ENCODE measurements at places on chromosomes 11 and 22.

DNA sequence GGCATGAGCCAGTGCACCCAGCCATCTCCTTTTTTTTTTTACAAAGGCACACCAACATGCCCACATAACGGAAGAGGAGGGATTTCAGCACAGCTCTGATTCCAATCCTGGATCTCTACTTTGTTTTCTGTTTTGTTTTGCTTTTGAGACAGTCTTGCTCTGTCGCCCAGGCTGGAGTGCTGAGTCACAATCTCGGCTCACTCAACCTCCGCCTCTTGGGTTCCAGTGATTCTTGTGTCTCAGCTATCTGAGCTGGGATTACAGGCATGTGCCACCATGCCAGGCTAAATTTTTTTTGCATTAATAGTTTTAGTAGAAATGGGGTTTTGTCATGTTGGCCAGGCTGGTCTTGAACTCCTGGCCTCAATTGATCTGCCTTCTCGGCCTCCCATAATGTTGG, 28.1 kb downstream of the VSTM5 start:
- DNase-seq, result peak; percentile 14

DNA sequence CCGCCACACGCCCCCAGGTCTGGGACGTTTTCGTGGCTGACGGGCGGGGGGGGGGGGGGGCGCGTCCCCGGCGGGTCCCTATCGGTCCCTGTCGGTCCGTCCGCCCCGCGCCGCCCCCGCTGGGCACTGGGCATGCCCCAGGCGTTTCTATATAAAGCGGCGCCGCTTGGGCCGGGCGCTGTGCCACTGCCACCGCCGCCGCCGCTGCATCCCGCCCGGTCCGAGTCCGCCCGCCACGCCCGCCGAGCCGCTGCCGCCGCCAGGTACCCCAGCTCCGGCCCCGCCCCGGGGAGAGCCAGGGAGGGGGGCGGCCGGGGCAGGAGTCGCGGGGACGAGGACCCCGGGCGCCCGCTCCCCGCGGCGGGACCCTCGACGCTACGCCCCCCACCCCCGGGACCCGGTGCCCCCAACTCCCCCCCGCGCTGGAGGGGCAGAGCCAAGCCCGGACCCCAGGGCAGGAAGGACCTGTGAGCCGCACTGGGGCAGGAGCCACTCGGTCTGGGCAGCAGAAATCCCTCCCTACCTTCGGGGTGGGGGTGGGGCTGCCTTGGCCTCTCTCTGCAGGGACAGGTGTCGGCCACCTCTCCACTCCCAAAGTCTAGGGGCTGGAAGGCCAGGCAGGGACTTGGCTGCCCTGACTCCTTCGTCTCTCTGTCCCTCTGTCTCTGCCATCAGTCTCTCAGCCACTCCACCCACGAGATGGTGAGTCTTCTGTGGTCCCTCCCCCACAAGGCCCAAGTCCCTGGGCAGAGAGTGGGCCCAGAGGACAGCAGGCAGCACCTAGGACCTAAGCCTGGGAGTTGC, at the start of gene CARNS1:
TSS of gene CARNS1 (plus strand) at position 178 of the 804 bp plus-strand sequence. CDS start at position 700, 522 bp downstream.
- DNase-seq, result peak; percentile 50

GRCh38 chr22:50076646-50077535, 8.3 kb downstream of the MLC1 start:
- DNase-seq, result no peak

GRCh38 chr11:11140510-11140909, 212.5 kb downstream of the CSNK2A3 start:
- DNase-seq, result no peak
